ENCODE measurements at places on chromosomes 5 and 9.

GRCh38 chr9:108609227-108609896 lies 246.4 kb downstream of the ACTL7B start:
- DNase-seq, result no peak

GRCh38 chr9:34413231-34413852 lies 36.6 kb upstream of the MYORG start:
- no peak for DNase-seq

- no peak for DNase-seq
Measured at GRCh38 chr9:12813960-12814876, 39.4 kb downstream of the LURAP1L start.

DNA sequence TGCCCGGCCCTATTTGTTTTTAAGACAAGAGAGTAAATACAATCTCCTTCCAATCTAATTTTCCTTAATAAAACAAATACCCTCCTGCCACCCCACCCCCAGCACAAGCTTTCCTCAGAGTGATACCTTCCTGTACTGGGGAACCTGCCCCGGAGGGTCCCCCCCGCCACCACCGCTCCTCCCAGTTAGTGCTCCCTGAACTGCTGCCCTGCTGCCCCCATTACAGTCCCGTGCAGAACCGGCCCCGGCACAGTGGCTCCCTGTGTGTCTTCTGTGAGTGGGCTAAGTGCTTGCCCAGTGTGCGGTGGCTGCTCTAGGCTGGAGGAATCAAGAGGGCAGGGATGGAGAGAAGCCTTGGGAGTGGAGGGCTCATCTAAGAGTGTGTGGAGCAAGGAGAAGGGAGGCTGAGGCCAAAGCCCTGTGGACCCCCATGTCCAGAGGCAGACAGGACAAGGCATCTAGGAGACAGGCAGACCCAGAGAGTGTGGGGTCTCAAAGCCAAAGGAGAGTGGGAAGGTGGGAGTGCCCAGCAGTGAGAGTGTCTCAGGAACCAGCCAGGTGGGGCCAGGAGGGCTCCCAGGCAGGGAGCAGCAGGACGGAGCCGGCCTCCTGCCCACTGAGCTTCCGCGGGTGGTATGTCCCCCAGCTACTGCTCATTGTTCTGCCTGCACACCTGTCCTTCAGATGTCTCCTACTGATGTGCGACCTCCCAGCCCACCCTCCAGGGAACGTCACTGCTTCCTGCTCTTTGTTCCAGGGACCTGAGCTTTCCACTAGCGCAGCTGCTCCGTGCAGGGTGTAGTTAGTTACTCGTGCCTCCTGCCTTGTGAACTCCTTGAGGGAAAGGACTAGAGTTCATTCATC lies 129.0 kb downstream of the DAB2IP start:
- DNase-seq, result no peak

DNA sequence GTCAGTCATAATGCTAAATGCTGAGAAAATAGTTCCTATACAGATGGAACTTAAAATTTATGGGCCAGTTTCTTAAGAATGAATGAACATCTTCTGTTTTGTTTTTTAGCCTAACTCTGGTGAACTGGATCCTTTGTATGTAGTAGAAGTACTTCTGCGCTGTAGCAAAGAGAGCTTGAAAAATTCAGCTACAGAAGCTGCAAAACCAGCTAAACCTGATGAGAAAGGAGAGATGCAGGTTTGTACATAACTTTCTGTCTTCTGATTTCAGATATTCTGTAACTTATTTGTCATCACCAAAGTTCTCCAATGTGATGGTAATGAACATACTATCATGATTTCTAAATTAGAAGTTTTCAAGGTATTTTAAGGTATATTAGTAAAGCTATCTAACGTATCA lies 80.1 kb downstream of the MTREX start:
- no peak for DNase-seq

GRCh38 chr9:4221931-4222330 lies 77.9 kb downstream of the GLIS3 start:
- DNase-seq, result no peak

- no peak for DNase-seq
Measured at GRCh38 chr5:20974426-20974825, 986.4 kb upstream of the CDH18 start.

- no peak for DNase-seq
Measured at GRCh38 chr9:114207034-114207810, 51.9 kb downstream of the COL27A1 start.

GRCh38 chr5:34511915-34512314 lies 144.2 kb upstream of the RAI14 start:
- DNase-seq, result no peak

GRCh38 chr5:35009019-35009418 lies 38.7 kb downstream of the AGXT2 start:
- no peak for DNase-seq

GRCh38 chr9:3857673-3858072 lies 331.9 kb upstream of the RFX3 start:
- DNase-seq, result no peak

All from naive thymus-derived CD8-positive, alpha-beta T cell (primary cell).